ENCODE measurements at places on chromosomes 2 and 18. TPM values are rescaled to one million over a fixed set of nuclear protein-coding genes. Genes with fewer than 3 reads are reported as not detected.

ARHGAP15 gene
- 15.3 TPM for total RNA-seq

DNA sequence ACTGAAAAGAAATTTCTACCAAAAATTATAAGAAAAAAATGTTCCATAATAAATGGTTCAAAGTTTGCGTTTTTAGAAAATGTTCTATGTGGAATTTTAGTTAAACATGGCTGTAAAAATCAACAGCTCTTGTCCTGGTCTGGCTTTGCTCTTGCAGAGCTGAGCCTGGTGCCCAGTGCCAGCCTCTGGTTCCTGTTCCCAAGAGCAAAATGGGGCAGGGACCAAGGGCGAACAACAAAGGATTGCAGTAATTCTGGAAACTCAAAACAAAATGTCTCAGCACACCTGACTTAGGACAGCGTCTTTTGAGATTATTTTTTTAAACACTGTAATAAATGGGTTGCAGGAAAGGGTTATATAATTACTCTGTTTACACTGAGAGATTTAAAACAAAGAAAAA lies 174.7 kb downstream of the ANAPC1 start:
- H3K36me3 ChIP-seq = no peaks in the 10 kb centered on the region
- H3K4me1 ChIP-seq = peaks cover 8% of the 10 kb centered on the region
- H3K27me3 ChIP-seq = no peaks in the 10 kb centered on the region
- no peak overlapping the region for H3K27ac ChIP-seq
- H3K4me3 ChIP-seq = no peak overlapping the region

TBR1 gene
- not detected for total RNA-seq

DNA sequence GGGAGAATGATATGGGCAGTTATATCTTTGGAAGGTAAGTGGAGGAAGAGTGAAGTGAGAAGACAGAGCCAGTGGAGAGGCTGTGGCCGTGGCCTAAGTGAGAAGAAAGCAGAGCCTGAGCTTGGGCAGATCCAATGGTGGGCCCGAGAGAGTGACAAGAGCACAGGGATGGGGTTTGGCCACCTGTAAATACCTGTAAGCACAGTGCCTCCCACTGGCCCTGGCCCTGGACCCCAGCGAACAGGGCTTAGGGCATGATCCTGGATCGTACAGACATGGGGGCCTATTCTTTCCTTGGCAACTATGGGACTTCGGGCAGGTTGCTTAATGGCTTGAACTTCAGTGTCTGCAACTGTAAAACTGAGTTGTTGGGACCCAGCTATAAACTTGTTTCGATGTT lies 44.1 kb downstream of the MTCL1 start:
- no peaks in the 10 kb centered on the region for H3K27me3 ChIP-seq
- no peak overlapping the region for H3K4me3 ChIP-seq
- H3K4me1 ChIP-seq = no peaks in the 10 kb centered on the region
- no peaks in the 10 kb centered on the region for H3K36me3 ChIP-seq
- H3K27ac ChIP-seq = no peak overlapping the region
- no peak for DNase-seq

- H3K27me3 ChIP-seq = no peaks in the 10 kb centered on the region
- no peak overlapping the region for H3K27ac ChIP-seq
- H3K4me3 ChIP-seq = no peak overlapping the region
- no peaks in the 10 kb centered on the region for H3K4me1 ChIP-seq
Observed at GRCh38 chr2:170587922-170588321, 127.2 kb upstream of the SP5 start.

RFTN2 gene
- 4.7 TPM for total RNA-seq

RAB10 gene
- 85.4 TPM for total RNA-seq

- no peak for DNase-seq
- H3K27me3 ChIP-seq = no peaks in the 10 kb centered on the region
- no peak overlapping the region for H3K27ac ChIP-seq
- H3K4me3 ChIP-seq = no peak overlapping the region
Observed at GRCh38 chr18:63071701-63072141, 247.8 kb downstream of the BCL2 start.

CRYGC gene
- not detected for total RNA-seq

- no peaks in the 10 kb centered on the region for H3K4me1 ChIP-seq
- H3K4me3 ChIP-seq = no peak overlapping the region
- DNase-seq = no peak
- H3K27ac ChIP-seq = no peak overlapping the region
- H3K36me3 ChIP-seq = no peaks in the 10 kb centered on the region
Observed at GRCh38 chr2:219656526-219656925, 29.1 kb downstream of the SLC4A3 start.

DNA sequence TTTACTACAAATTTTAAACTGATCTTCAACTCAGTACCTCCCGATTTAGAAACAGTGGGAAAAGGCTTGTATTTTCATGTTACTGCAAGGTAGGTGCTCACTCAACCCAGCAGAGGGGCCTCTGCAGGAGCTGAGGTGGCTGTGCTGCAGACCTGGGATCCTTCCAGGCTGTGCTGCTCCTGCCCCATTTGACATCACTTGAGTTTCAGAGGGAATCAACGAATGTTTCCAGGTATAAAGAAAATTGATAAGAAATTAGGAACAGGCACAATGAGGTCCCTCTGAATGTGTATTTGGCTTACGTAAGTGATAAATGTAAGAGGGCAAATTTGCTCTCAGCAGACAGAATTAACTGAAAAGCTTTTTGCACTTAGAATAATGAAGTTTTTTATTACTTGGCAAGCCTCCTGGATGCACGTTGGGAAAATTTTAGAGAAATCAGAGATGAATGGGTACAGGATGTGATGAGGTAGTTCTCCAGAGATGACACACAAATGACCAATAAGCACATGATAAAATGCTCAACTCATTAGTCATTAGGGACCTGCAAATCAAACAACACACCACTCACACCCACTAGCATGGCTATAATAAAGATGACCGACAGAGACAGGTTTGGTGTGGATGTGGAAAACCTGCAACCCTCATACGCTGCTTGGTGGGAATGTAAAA lies 114.0 kb downstream of the NOL10 start:
- peaks cover 22% of the 10 kb centered on the region for H3K36me3 ChIP-seq
- no peak overlapping the region for H3K4me3 ChIP-seq
- H3K27ac ChIP-seq = no peak overlapping the region
- no peak for DNase-seq
- H3K4me1 ChIP-seq = no peaks in the 10 kb centered on the region

- H3K27me3 ChIP-seq = no peaks in the 10 kb centered on the region
- H3K4me3 ChIP-seq = no peak overlapping the region
- H3K36me3 ChIP-seq = no peaks in the 10 kb centered on the region
- no peak for DNase-seq
- H3K4me1 ChIP-seq = no peaks in the 10 kb centered on the region
Observed at GRCh38 chr2:66794070-66794469, 359.1 kb downstream of the MEIS1 start.

DNA sequence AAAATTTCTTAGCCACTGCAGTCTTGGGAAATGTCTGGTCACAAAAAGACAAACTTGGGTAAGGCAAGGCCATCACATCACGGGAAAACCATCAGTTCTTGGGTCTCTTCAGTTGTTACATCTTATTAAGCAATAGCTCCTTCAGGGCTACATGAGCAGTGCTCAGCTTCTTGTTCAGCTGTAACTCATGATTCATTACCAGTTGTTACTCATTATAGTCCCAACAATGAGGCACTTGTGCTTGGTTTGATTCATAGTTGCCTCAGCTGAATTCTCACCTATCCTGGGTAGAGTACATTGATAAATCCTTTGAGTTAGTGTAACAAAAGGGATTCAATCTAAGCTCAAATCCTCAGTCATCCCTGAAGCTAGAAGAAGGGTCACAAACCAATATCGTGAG lies 102.4 kb upstream of the DCC start:
- no peaks in the 10 kb centered on the region for H3K36me3 ChIP-seq
- no peak for DNase-seq

GRCh38 chr2:189594305-189594704 lies 13.7 kb upstream of the SLC40A1 start:
- H3K4me3 ChIP-seq = no peak overlapping the region
- no peaks in the 10 kb centered on the region for H3K4me1 ChIP-seq
- DNase-seq = no peak

TRIM54 gene
- total RNA-seq = 0.49 TPM

DNA sequence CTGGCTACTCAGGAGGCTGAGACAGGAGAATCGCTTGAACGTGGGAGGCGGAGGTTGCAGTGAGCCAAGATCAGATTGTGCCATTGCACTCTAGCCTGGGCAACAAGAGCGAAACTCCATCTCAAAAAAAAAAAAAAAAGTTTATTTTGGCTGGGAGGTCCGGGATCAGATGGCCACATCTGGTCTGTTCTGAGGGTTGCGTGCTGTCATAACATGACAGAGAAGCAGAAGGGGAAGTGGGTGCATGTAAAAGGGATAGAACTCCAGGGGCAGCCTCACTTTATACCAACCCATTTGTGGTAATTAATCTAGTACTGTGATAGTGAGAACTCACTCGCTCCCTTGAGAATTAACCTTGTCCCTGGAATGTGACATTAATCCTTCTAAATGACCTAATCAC lies 101.2 kb downstream of the PTPN4 start:
- no peak for DNase-seq
- no peaks in the 10 kb centered on the region for H3K36me3 ChIP-seq
- no peak overlapping the region for H3K27ac ChIP-seq
- no peaks in the 10 kb centered on the region for H3K27me3 ChIP-seq
- H3K4me1 ChIP-seq = peaks cover 11% of the 10 kb centered on the region
- H3K4me3 ChIP-seq = no peak overlapping the region

- H3K27ac ChIP-seq = no peak overlapping the region
- H3K27me3 ChIP-seq = no peaks in the 10 kb centered on the region
- no peaks in the 10 kb centered on the region for H3K4me1 ChIP-seq
- no peak overlapping the region for H3K4me3 ChIP-seq
- no peak for DNase-seq
- no peaks in the 10 kb centered on the region for H3K36me3 ChIP-seq
Observed at GRCh38 chr18:39460136-39460535, 1894.5 kb upstream of the CELF4 start.

GRCh38 chr2:55051026-55051866 lies 995 bp upstream of the RTN4 start:
- H3K27ac ChIP-seq = peak overlapping the region; percentile 99
- peak; percentile 77 for DNase-seq
- peak overlapping the region; percentile 3 for H3K4me3 ChIP-seq
- H3K36me3 ChIP-seq = no peaks in the 10 kb centered on the region
- H3K27me3 ChIP-seq = no peaks in the 10 kb centered on the region

GRCh38 chr18:31776093-31776492 lies 15.4 kb upstream of the SLC25A52 start:
- no peak for DNase-seq
- H3K36me3 ChIP-seq = no peaks in the 10 kb centered on the region
- no peak overlapping the region for H3K27ac ChIP-seq
- no peaks in the 10 kb centered on the region for H3K4me1 ChIP-seq

GRCh38 chr2:48316753-48317750 lies 212.9 kb upstream of the STON1 start:
- no peaks in the 10 kb centered on the region for H3K36me3 ChIP-seq
- DNase-seq = no peak
- H3K27me3 ChIP-seq = no peaks in the 10 kb centered on the region
- no peak overlapping the region for H3K27ac ChIP-seq
- H3K4me1 ChIP-seq = no peaks in the 10 kb centered on the region

DNA sequence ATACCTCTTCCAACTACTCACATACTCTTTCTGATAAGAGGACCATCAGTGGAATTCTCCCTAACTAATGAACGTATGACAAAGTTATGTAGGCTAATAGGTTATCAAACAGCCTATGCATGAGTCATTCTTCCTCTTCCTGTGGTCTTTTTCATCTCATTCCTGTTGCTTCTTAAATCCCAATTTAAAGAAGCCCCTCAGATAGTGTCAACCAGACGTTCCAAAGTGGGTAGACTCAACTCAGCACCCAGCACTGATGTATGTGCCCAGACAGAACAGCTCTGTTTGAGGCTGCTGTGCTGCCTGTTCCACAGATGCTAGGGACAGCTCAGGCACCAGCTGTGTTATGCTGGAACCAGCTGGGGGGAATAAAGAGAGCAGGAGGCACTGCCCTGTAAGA lies 52.6 kb downstream of the CXCR4 start:
- no peak overlapping the region for H3K4me3 ChIP-seq
- DNase-seq = no peak
- no peak overlapping the region for H3K27ac ChIP-seq

GRCh38 chr2:86790676-86791572 lies at the start of gene CD8A:
CD8A (minus strand) TSS chr2:86790913; CDS start chr2:86790825, 88 bp downstream.
- no peak for DNase-seq
- peaks cover 31% of the 10 kb centered on the region for H3K4me1 ChIP-seq
- H3K27me3 ChIP-seq = peaks cover 26% of the 10 kb centered on the region
- H3K27ac ChIP-seq = peak within 1 kb of the TSS; percentile 64
- H3K4me3 ChIP-seq = peak within 1 kb of the TSS; percentile 19

GRCh38 chr18:74869904-74870863 lies 272.5 kb downstream of the ZNF407 start:
- H3K4me3 ChIP-seq = no peak overlapping the region
- H3K27ac ChIP-seq = no peak overlapping the region
- no peaks in the 10 kb centered on the region for H3K4me1 ChIP-seq
- no peaks in the 10 kb centered on the region for H3K36me3 ChIP-seq

DNA sequence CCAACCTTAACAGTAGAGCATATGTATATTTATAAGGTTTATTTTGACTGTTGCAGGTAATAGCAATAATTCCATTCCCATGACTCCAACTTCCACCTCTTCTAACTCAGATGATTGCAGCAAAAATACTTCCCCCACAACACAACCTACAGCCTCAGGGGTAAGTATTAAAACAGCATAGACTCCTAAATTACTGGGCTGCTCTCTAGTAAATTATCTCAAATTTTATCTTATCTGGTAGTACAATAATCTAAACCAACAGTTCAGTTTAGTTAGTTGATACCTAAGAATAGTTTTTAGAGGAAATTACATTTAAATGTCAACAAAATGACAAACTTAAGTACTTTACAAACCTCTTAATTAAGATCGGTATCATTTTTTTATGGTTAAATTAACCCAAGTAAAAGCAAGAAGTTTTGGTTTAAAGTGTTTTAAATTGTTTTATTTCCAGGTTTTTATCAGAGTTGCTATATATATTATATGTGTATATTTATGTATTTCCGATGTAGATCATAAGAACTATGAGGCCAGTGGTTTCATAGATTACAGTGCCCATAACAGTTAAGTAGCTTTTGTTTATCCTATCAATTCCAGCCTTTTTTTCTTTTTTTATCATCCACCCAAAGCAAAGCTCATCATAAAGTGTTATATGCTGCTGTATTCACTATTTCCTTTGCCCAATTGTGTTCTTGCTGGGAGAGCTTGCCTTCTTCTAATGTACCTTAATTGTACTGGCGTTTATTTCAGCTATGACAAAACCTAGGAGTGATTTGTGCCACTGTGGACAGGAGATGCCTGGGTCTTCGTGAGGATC lies 13.7 kb downstream of the GATA6 start:
- H3K27ac ChIP-seq = peak overlapping the region; percentile 42
- peaks cover 23% of the 10 kb centered on the region for H3K4me1 ChIP-seq
- no peak overlapping the region for H3K4me3 ChIP-seq

GRCh38 chr18:10878703-10879102 lies 270.7 kb downstream of the PIEZO2 start:
- no peak for DNase-seq
- no peaks in the 10 kb centered on the region for H3K27me3 ChIP-seq
- no peak overlapping the region for H3K4me3 ChIP-seq
- H3K4me1 ChIP-seq = no peaks in the 10 kb centered on the region

DNA sequence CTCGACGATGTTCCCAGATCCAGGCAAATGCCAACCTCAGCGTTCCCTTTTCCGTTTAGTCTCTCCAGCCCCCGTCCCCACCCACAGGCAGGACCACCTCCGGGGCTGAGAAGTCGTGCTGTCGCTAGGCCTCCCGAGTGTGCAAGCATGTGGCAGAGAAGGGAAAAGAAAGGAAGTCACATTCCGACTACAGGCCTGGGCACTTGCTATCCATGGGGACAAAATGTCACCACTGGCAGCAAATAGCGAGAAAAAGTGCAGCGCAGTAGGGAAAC lies 420 bp downstream of the PIGN start:
- no peaks in the 10 kb centered on the region for H3K27me3 ChIP-seq
- H3K27ac ChIP-seq = peak overlapping the region; percentile 88
- no peaks in the 10 kb centered on the region for H3K36me3 ChIP-seq
- H3K4me3 ChIP-seq = peak overlapping the region; percentile 90

All from upper lobe of left lung (tissue), 6 donors.